ENCODE measurements at places on chromosomes 11 and 22. TPM values are rescaled to one million over a fixed set of nuclear protein-coding genes. Genes with fewer than 3 reads are reported as not detected.
A peak's percentile ranks its signal among the peaks of the same experiment; 100 is the strongest.

DNA sequence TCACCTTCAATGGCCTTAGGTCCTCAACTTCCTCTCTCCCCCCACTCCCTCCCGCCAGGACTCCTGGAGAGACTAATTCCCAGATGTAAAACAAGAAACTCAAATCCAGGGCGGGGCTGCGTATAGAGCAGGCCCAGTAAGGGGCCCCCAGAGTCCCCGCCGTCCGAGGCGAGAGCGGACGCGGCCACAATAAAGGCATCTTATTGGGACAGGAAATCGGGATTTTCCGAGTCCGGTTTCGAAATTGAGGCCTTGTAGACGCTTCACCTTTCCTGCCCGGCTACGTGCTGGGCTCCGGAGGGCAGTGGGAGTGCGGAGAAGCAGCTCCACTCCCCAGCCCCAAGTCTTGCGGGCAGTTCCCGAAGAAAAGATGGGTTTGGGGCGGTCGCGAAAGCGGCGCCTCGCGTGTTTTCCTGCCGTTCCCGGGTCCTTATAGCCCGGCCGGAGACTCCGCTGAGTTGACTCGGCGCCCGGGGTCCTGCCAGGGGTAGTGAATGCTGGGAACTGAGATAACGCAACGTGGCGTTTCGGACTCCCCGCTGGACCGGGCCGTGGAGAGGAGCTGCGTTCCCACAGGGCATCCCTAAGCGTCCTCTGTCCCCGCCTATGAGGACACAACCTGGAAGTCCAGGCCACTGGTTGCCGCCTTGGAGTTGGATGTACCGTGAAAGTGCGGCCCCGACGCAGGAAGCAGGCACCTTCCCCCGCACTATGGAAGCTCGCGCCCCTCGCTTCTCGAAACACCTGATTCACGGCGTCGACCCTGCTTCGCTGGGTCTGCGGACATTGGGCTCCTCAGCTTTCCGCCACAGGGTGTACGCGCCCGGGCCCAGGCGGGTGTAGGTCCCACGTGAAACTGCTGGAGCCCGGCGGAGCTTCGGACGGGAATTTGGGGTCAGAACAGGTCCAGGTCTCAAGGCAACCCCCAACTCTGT is 4.8 kb upstream of the CHRM1 start:
- DNase-seq = no peak

GRCh38 chr11:119691020-119691666 is 37.9 kb downstream of the NECTIN1 start:
- DNase-seq = peak; percentile 44

- no peak for DNase-seq
Observed at GRCh38 chr11:8749202-8749601, 66.6 kb downstream of the RPL27A start.

GRCh38 chr11:85089654-85090053 is 537.5 kb downstream of the DLG2 start:
- DNase-seq = no peak

- DNase-seq = no peak
Observed at GRCh38 chr11:65946655-65947054, 1.4 kb downstream of the TSGA10IP start.

GRCh38 chr11:130424613-130425140 is 3.7 kb downstream of the ADAMTS8 start:
- no peak for DNase-seq

DNA sequence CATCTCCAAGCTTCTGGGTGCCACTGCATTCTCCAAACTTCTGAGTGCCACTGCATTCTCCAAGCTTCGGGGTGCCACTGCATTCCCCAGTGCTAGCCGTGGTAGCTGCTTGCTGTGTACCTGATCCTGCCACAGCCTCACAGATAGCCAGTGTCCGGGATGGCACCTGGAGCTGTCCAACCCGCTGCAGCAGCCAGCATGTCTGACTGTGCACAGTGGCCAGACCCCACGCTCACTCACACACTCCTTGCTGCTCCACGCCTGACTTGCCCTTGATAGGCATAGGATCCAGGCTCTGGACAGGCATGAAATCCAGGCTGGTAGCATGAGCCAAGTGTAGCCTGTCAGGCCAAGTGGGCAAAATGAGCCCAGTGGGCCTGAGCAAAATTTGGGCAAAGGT is 465.0 kb downstream of the GUCY1A2 start:
- no peak for DNase-seq

Gene BIRC3
- total RNA-seq = 0.58 TPM

Gene TPBGL
- 0.22 TPM for total RNA-seq

Gene RCE1
- 27.7 TPM for total RNA-seq

Gene SPI1
- total RNA-seq = 33.7 TPM
